ENCODE measurements at places on chromosomes 16 and 17.

DNA sequence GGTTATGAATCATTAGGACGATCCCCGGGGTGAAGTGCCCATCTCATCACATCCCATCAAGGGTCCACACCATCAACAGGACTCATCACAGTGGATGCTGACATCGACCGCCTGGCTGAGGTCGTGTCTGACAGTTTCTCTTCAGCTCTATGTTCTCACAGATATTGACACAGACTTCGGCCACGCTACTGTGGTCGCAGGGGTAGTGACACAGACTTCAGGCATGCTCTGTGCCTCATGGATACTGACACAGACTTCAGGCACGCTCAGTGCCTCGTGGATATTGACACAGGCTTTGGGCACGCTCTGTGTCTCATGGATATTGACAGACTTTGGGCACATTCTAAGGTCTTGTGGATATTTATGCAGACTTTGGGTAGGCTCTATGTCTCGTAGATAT lies 50.1 kb downstream of the KLHDC4 start:
- no peak for DNase-seq

GRCh38 chr17:41689497-41690299 lies 1.0 kb downstream of the EIF1 start:
- DNase-seq = peak; percentile 81

- no peak for DNase-seq
Measured at GRCh38 chr17:2397247-2398171, 3.4 kb downstream of the MNT start.

DNA sequence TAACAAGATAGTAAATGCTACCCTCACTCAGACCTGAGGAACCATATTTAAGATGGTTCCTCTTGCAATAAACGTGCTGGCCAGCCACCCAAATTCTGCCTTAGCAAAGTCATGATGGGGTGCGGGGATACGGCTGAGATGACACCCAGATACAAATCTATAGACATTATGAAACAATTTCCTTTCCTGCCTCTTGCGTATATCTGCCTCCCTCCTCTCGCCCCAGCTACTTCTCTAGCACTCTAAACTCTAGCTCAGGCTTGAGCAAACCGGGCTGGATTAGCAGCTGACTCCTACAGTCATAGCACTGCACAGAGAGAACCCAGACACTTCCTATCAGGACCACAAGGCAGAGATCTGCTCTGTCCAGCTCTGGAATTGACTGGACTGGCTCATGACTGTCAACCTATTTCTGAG lies 22.3 kb downstream of the CD300LF start:
- DNase-seq = no peak

GRCh38 chr16:27317738-27318391 lies 4.1 kb downstream of the IL4R start:
- DNase-seq = peak; percentile 66

- DNase-seq = no peak
Measured at GRCh38 chr17:49528966-49529365, 33.9 kb downstream of the NGFR start.

DNA sequence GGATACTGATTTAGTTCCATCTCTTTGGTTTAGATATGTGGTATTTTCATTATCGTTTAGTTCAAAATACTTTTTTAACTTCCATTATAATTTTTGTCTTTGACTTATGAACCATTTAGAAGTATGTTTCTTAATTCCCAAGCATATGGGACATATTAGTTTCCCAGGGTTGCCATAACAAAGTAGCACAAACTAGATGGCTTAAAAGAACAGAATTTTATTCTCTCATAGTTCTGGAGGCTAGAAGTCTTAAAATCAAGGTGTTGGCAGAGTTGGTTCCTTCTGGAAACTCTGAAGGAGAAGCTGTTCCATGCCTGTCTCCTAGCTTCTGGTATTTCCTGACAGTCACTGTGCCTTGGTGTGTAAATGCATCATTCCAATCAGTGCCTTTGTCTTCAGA lies 291.5 kb upstream of the AXIN2 start:
- no peak for DNase-seq

DNA sequence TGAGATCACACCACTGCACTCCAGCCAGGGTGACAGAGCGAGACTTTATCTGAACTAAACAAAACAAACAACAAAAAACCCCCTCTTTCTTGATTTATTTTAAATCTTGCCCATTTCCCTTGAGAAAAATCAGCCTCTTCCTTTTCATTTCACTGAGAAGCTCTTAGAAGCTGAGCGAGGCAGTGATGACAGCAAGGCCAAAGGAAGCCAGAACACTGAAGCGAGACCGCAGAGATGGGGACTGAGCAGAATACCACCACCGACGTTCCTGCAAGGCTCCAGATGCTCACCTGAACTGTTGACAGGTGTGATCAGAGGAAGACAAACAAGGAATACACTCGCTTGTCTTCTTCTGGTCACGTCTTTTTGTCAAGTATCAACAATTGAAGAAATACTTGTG lies 30.5 kb upstream of the IRF8 start:
- DNase-seq = no peak

DNA sequence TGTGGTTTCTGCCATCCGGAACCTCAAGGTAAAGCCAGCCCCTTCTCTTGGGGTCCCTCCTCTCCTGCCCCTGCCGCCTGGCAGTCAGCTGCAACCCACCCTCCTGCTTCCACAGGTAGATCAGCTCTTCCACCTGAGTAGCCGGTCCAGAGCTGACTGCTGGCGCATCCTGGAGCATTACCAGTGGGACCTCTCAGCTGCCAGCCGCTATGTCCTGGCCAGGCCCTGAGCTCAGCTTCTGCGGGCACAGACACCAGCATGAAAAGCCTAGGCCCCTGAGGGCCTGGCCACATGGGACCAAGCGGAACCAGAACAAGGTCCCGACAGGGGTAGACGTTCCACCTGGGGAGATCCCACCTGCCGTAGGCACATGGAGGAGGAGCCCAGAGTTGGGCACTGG lies 5.5 kb downstream of the PLSCR3 start:
- no peak for DNase-seq

GRCh38 chr16:52456368-52456767 lies 90.6 kb downstream of the TOX3 start:
- no peak for DNase-seq

GRCh38 chr17:64126918-64127317 lies 3.0 kb downstream of the ERN1 start:
- no peak for DNase-seq

- DNase-seq = no peak
Measured at GRCh38 chr17:54727624-54728023, 173.0 kb upstream of the TOM1L1 start.

GRCh38 chr17:15942207-15942833 lies 2.6 kb upstream of the ADORA2B start:
- no peak for DNase-seq

- no peak for DNase-seq
Measured at GRCh38 chr17:63538693-63539595, 11.3 kb upstream of the DCAF7 start.

DNA sequence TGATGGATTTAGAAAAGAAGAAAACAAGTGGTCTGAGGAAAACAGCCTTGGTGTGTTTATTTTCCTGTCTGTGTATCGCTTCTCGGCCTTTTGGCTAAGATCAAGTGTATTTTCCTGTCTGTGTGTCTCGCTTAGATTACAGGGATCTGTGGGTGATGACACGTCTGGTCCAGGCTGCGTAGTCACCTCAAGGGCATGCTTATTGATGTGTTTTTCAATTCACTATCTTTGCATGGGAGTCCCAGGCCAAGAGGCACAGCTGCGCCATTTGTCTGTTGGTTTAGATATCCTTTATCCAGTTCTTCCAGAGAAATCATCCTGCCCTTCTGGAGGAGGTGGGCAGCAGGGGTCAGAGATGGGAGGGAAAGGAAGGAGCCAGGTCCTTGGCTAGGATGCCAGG lies 47.1 kb upstream of the STH start:
- no peak for DNase-seq

- DNase-seq = no peak
Measured at GRCh38 chr17:57502811-57503241, 242.3 kb downstream of the CCDC182 start.

- peak; percentile 19 for DNase-seq
Measured at GRCh38 chr16:53053967-53054669, 673 bp upstream of the CHD9 start.

- no peak for DNase-seq
Measured at GRCh38 chr17:6153375-6153774, 83.2 kb downstream of the WSCD1 start.

DNA sequence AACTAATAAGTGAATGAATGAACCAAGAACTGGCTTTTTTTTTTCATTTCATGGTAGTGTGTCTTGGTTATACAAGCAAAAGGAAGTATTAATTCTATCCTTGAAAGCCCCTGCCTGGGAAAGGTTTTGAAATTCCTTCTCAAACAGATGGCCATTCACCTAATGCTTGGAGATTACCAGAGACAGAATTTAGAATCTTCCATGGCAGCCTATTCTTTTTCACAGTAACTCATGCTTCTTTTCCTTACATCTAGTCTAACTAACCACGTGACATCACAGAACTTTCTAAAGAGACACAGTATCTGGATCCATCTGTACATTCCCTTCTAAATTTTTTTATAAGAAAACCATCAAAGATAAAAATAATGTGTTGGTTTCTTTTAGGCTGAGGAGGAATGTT lies 151.6 kb downstream of the FTO start:
- no peak for DNase-seq

GRCh38 chr17:70564006-70564620 lies 394.8 kb downstream of the KCNJ2 start:
- DNase-seq = no peak

- DNase-seq = no peak
Measured at GRCh38 chr16:89073346-89074071, 20.1 kb upstream of the ACSF3 start.

GRCh38 chr17:21387616-21388015 lies 11.5 kb downstream of the KCNJ12 start:
- DNase-seq = no peak

DNA sequence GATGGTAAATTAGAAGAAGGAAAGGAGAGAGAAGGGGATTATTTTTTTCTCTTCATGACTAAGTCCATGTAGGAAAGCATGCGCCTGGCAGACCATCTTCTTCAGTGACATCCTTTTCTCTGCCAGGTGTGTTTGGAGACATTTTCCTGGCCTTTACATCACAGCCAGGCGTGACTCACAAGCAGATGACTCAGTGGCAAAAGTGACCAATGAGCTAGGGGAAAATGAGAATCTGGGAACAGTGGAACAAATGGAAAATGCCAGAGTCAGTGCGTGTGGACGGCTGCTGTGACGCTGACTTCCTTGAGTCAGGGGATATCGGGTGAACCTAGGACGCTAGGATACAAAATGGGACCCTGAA lies 9.4 kb downstream of the KIAA0513 start:
- DNase-seq = no peak

- DNase-seq = peak; percentile 22
Measured at GRCh38 chr17:57697891-57698711, 47.0 kb downstream of the CCDC182 start.

DNA sequence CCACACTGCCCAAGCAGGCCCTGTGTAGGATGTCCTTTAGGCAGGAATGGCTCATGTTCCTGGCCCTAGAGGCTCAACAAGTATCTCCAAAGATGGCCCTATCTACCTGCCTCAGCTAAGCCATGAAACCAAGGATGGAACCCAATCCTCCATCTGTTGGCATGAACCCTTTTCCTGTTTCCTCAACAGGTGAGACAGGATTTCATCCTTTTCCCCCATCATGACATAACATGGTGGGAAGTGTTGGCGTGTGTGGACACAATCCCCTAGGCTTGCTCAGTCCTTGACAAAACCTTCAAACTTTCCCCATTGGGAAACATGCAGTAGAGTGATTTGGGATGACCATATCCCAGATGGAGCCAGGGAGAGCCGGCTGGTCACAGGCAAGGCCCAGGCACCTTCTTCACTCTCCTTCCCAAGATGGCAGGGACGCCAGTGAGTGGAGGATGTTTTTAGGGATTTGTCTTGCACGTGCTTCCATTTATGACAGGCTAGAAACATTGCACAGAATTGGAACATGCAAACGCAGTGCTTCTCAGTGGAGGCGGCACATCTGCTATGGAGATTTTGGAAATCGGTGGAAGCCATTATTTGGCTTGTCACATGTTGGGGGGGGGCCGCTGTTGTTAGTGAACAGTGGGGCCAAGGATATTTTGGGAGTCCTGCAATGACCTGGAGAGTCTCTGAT lies 77.0 kb downstream of the MYH11 start:
- no peak for DNase-seq

DNA sequence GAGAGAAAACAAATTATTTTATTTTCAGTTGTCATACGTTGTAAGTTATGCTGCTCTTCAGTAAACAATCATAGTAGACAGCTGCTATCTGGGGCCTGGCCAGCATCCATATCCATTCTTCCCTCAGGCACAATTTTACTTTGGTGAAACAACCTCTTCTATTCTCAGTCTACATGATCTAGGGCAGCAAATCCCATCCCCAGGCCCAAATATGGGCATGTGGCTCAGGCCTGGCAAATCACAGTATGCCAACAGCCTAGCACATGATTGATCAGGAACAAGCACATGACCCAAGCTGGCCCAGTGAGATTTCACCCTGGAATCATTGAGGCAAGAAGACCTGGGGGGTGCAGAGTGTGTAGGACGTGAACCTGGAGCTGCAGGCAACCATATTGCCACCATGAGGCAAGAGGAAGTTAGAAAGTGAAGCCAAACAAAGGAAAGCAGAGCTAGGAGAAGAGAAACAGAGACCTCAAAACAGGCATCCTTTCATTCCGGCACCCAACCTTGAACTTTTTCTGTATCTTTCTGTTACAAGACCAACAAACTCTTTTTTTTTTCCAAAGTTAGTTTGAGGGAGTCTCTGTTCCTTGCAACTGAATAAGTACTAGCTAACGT lies 10.3 kb upstream of the ABCC12 start:
- no peak for DNase-seq

- DNase-seq = peak; percentile 43
Measured at GRCh38 chr16:87416826-87417527, 24.8 kb downstream of the MAP1LC3B start.

- no peak for DNase-seq
Measured at GRCh38 chr16:72085002-72085401, 8.4 kb downstream of the TXNL4B start.

DNA sequence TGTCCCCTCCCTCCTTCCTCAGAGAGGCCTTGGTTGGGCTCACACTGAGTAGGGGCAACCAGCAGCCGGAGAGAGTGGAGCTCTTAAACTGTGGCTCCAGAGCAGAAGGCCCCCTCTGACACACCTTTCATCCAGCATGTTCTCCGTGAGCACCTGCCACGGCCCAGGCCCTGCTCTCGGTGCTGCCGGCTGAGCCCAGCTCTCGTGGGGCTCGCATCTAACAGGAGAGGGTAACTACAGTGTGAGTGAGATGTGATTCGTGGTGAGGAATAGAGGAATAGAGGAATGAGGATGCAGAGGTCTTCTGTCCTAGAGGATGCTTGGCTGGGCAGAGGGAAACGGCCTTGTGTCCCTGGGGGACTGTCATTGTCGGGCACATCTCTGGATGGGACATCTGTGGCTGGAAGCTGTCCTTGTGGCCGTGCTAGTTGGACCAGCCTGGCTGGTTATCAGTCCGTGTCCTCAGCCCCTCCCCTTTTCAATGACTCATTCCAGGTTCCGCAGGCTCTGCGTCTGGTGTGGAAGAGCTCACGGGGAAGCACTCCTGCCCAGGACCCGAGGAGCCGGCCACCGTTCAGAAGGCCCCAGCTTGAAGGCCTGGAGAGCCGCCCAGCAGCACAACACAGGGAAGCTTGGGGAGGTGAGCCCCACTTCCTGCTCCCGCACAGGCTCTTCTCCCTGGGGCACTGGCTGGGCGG lies 11.9 kb upstream of the DNASE1 start:
- no peak for DNase-seq

GRCh38 chr16:80993834-80994233 lies 12.9 kb downstream of the CMC2 start:
- no peak for DNase-seq

Data from stimulated activated CD4-positive, alpha-beta T cell treated with anti-CD3 and anti-CD28 coated beads, Interleukin-4, amount 100 ng/mL, for 24 hours (primary cell).